ENCODE measurements at places on chromosomes 2 and 18. TPM values are rescaled to one million over a fixed set of nuclear protein-coding genes. Genes with fewer than 3 reads are reported as not detected.

GRCh38 chr2:40103163-40103562 lies 324.1 kb upstream of the THUMPD2 start:
- no peak for DNase-seq

GRCh38 chr18:79853993-79854364 lies 56.2 kb downstream of the KCNG2 start:
- no peak for DNase-seq

DNA sequence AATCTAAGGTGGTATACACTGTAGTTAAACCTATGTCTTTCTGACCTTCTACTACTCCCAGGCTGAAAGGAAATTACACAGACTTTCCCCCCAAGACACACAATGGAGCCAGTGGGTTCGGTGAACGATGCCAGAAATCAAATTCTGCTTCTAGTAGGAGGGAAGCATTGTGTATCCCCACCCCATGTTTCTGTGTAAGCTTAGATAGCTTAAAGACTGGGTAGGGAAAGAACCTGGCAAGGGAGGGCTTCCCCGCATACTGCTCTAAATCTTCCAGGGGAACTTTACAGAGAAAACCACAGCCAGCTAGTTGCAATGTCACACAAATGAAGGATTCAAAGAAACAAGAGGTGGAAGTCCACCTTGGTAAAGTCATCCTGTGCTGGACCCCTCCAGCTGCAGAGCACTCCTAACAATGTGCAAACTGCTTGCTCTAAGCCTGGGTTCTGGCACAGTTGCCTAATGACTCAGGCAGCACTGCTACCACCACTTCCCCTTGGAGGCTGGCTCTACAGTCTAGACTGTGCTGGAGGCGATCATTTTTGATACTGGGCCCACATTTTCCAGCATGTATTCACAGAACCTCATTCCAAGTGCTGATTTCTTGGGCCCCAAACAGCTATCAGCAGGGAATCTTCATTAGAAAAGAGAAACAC lies 47.5 kb downstream of the TRIB2 start:
- no peak for DNase-seq

Gene IL1RN
- total RNA-seq, result 0.33 TPM

Gene TUBB8B
- not detected for total RNA-seq

- no peak for DNase-seq
These were observed 31.1 kb upstream of the PPP3R1 start for GRCh38 chr2:68283419-68283812.

Gene KLHL14
- total RNA-seq, result not detected

Gene DPP4
- 4.4 TPM for total RNA-seq

Gene SCYGR7
- total RNA-seq, result not detected

DNA sequence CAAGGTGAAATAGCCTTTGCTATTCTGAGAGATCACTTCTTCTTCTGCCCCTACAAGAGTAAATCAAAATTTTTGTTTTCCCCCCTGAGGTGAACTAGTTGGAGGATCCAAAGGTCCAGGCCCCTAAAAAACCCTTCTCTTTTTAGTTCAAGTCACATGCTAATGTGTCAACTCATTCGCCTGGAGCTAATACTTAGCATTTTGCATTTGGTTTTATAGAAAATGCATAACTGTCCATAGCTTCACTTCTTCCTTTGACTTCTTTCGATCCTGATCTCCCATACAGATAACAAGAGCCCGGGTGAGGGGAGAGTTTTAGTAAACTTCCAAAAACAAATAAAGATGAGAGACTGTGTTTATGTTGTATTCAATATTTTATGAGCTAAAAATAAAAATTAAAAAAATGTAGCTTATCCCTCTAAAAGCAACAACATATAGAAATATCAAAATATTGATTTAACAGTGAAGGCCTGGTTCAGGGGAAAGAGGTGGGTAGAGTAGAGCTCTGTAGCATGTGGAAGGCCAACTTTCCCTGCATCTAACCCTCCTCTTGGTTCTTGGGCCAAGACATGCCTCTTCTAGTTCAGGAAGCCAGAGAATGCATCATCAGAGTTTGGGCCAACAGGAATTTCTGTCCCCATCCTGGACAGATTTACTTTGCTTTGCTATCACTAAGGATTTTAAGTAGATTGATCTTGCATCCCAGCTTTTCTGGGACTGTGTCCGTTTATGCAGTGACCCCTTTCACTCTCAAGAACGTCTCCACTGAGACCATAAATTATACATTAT lies 333.8 kb downstream of the ALK start:
- DNase-seq, result no peak

GRCh38 chr2:170512266-170512665 lies 202.9 kb upstream of the SP5 start:
- no peak for DNase-seq

Gene SH3YL1
- total RNA-seq, result 9.8 TPM

Gene LYPD6B
- total RNA-seq, result not detected

Gene MC5R
- not detected for total RNA-seq

Gene IL1B
- 0.27 TPM for total RNA-seq

- DNase-seq, result no peak
These were observed 142.7 kb downstream of the PDE11A start for GRCh38 chr2:177929662-177930522.
